ENCODE measurements at places on chromosomes 11 and 22. TPM values are rescaled to one million over a fixed set of nuclear protein-coding genes. Genes with fewer than 3 reads are reported as not detected.

GRCh38 chr22:25146307-25146706 is 53.4 kb upstream of the CRYBB3 start:
- no peaks in the 10 kb centered on the region for H3K36me3 ChIP-seq
- H3K4me3 ChIP-seq, result no peak overlapping the region
- H3K27ac ChIP-seq, result no peak overlapping the region
- no peak for DNase-seq
- no peaks in the 10 kb centered on the region for H3K27me3 ChIP-seq

GRCh38 chr11:44255406-44256071 is 54.4 kb downstream of the ALX4 start:
- no peak overlapping the region for H3K4me3 ChIP-seq
- no peaks in the 10 kb centered on the region for H3K4me1 ChIP-seq
- DNase-seq, result no peak
- H3K27me3 ChIP-seq, result no peaks in the 10 kb centered on the region
- no peak overlapping the region for H3K27ac ChIP-seq

DNA sequence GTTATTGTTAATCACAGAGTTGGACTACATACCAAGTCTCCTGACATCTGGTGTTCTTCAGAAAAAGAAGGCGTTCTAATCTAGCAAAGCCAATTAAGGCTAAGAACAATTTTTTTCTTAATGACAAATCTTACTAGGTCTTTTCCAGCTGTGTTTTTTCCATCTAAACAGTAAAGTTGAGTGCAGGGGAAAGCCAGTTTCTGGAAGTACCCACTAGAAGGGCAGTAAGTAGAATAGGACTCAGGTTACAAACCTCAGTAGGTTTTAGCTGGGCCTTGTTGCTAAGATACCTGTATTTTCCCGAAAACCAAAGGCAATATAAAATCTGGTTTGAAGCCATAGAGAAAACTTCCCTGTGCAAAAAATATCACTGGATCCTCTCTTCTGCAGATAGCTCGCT is 351.9 kb downstream of the ETS1 start:
- H3K4me3 ChIP-seq, result no peak overlapping the region
- no peaks in the 10 kb centered on the region for H3K27me3 ChIP-seq
- H3K4me1 ChIP-seq, result no peaks in the 10 kb centered on the region
- no peak for DNase-seq
- no peaks in the 10 kb centered on the region for H3K36me3 ChIP-seq
- no peak overlapping the region for H3K27ac ChIP-seq

DNA sequence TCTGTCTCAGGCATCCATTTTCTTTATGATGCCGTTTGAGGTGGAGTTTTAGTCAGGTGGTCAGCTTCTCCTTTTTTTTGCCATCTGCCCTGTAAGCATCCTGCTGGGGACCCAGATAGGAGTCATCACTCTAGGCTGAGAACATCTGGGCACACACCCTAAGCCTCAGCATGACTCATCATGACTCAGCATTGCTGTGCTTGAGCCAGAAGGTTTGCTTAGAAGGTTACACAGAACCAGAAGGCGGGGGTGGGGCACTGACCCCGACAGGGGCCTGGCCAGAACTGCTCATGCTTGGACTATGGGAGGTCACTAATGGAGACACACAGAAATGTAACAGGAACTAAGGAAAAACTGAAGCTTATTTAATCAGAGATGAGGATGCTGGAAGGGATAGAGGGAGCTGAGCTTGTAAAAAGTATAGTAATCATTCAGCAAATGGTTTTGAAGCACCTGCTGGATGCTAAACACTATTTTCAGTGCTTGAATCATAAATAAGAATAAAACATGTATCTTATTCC is 10.9 kb upstream of the HBE1 start:
- no peak overlapping the region for H3K27ac ChIP-seq
- H3K27me3 ChIP-seq, result no peaks in the 10 kb centered on the region
- no peak overlapping the region for H3K4me3 ChIP-seq

DNA sequence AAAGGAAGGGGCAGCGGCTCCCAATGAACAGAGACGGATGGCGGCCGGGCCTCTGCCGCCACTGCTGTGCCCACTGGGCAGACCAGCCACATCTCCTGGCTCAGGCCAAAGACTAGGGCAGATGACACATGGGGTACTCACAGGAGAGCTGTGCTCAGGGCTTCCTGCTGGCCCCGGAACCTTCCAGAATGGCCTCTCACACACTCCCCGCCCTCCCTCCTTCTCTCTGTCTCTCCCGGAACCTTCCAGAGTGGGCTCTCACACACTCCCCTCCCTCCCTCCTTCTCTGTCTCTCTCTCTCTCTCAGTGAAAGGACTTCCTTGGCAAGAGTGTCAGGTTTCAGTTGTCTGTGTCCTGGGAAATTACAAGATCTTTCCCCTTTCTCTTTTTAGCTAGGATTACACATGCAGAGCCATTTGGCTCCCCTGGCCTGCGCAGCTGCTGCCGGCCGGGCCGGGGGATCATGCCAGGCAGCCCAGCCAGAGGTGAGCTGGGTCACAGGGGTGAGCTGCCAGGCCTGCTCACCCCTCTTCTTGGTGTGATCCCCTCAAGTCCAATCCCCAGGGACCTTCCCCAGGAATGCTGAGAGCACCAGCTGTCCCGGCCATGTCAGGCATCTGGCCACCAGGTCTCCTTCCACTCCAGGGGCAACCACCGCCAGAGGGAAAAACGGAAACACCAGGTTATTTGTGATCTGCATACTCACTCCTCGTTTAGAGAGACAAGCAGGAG is 45.3 kb upstream of the ADA2 start:
- peak; percentile 84 for DNase-seq
- H3K4me1 ChIP-seq, result no peaks in the 10 kb centered on the region
- no peaks in the 10 kb centered on the region for H3K27me3 ChIP-seq
- H3K27ac ChIP-seq, result no peak overlapping the region
- H3K36me3 ChIP-seq, result no peaks in the 10 kb centered on the region

GRCh38 chr22:17171153-17172028 is 12.3 kb upstream of the HDHD5 start:
- peak; percentile 93 for DNase-seq
- H3K4me3 ChIP-seq, result peak overlapping the region; percentile 82

- peak; percentile 17 for DNase-seq
- H3K27ac ChIP-seq, result no peak overlapping the region
- no peaks in the 10 kb centered on the region for H3K27me3 ChIP-seq
- no peaks in the 10 kb centered on the region for H3K4me1 ChIP-seq
Observed at GRCh38 chr11:69954756-69955155, 123.4 kb upstream of the ANO1 start.

- no peaks in the 10 kb centered on the region for H3K27me3 ChIP-seq
- no peak overlapping the region for H3K27ac ChIP-seq
- no peaks in the 10 kb centered on the region for H3K4me1 ChIP-seq
- H3K36me3 ChIP-seq, result no peaks in the 10 kb centered on the region
Observed at GRCh38 chr11:35470616-35471015, 51.3 kb upstream of the SLC1A2 start.

DNA sequence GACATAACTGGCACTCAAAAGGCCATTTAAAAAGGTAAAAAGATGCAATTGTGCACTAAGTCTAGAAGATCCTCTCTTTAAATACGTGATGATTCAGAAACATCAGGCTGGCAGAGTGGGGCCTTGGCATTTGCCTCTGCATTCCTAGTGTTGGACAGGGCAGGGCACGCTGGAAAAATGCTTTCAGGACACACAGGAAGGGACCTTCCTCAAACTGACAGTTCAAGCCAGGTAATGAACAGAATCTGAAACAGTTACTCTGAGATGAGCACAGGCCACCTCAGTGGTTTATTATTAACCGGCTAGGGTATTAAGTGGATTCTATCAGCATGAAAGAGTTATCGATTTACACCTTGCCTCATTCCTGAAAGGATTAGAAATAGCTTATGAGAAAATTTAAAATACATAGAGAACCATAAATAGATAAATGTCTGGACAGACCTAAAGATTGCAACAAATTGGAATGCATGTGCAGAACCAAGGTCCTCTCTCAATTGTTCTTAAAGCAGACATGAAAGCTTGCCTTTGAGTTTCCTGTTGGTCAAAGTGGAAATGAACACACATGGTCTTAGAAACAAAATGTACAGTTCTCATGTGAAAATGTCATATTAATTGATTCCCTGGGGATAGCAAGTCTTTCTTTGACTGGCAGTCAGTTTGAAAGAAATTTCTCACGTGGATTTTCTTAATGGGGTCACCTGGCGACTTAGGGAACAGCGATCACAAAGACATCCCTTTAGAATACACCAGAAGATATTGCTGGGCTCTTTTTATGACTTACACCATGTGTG is 21.5 kb upstream of the CSNK2A3 start:
- DNase-seq, result no peak
- H3K27ac ChIP-seq, result no peak overlapping the region
- H3K36me3 ChIP-seq, result peaks cover 23% of the 10 kb centered on the region
- H3K4me1 ChIP-seq, result peaks cover 5% of the 10 kb centered on the region

DNA sequence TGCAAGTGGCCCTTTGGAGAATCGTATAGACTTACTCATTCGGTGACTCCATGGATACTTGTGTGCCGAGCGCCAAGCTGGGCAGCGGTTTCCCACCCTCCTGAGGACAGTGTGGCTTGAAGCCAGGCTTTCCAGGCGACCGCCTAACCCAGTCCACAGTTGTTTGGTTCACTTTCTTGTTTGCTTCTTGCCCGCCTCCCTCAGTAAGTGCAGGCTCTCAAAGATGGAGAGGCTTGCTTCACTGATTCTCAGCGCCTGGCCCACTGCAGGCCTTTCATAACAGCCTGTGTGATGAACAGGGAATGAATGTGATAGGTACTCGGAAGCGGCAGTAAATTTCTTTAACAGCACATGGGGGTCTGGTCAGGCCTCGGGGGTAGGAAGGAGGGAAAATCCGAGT is 11.2 kb upstream of the MDK start:
- H3K27me3 ChIP-seq, result no peaks in the 10 kb centered on the region
- no peak overlapping the region for H3K4me3 ChIP-seq
- no peak for DNase-seq
- peaks cover 30% of the 10 kb centered on the region for H3K4me1 ChIP-seq
- no peaks in the 10 kb centered on the region for H3K36me3 ChIP-seq

The RGL4 gene
- total RNA-seq, result 2.4 TPM

The STK33 gene
- 10.3 TPM for total RNA-seq

The NTM gene
- total RNA-seq, result 106 TPM

The LRRN4CL gene
- total RNA-seq, result 1.4 TPM

The IGSF9B gene
- 11.4 TPM for total RNA-seq
